ENCODE measurements at places on chromosomes 3 and 15.
A peak's percentile ranks its signal among the peaks of the same experiment; 100 is the strongest.

- no peak for DNase-seq
These were observed 1095.1 kb downstream of the IGSF11 start for GRCh38 chr3:117939425-117940027.

GRCh38 chr15:84955089-84955848, 26.4 kb upstream of the PDE8A start:
- peak; percentile 57 for DNase-seq

GRCh38 chr15:75801859-75802593, 41.2 kb upstream of the UBE2Q2 start:
- peak; percentile 23 for DNase-seq

GRCh38 chr15:83837945-83838571, 184.1 kb downstream of the ADAMTSL3 start:
- DNase-seq: peak; percentile 30

DNA sequence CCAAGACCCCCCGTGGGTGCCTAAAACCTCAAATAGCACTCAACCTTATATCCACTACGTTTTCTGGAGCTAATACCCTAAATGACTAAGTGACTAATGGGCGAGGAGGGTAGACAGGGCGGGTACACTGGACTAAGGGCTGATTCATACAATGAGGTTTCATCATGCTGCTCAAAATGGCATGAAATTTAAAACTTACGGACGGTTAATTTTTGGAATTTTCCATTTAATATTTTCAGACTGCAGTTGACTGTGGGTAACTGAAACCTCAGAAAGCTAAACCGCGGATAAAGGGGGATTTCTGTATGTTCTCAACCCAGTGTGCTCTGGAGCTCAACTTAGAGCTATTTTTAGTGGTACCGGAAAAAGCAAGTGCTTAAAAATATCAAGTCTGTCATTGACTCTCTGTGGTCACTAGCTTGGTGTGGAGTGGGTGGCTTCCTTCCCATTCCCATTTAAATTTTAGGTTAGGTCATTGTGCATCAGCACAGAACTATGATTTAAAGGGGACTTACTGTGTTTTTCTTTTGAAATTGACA, 72.9 kb downstream of the LRRC28 start:
- DNase-seq: peak; percentile 97

DNA sequence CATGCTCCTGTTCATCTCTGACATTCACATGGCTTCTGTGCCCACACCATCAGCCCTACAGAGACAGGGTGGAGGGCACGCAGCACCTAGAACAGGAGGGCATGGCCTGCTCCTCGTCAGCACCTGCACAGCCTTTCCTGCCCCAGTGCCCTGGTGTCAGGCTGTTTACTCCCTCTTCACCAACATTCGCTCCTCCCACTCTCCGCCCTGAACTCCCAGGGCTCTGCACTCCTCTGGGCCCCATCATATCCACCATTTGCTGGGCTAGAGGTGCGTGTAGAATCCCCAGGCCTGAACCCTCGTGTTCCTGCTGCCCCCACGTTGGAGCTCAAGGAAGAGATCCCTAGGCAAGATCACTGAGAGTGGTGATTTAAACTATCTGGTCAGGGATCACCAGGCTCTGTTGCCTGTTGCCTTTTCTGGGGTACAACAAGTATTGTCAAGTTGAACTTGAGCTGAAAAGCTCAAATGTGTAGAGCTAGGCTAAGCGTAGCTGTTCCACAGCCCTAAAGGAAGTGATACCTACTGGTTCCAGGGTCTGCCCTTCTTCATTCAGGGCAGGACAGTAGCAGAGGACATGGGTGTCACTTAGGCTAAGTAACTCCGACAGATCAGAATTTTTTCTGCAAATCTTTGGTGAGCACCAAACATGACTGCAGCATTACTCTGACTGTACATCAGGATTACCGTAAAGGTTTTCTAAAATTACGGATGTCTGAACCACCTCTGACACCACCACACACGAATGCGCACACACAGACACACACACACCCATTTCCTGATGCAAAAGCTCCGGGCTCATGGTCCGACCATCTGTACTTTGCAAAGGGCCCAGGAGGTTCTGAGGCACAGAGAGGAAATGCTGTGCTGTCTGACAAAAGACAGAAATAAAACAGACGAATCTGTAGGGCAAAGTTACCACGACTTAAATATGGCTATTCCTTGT, 43.7 kb upstream of the GNB5 start:
- no peak for DNase-seq

GRCh38 chr15:55993804-55994560, 570 bp upstream of the NEDD4 start:
- DNase-seq: peak; percentile 50

DNA sequence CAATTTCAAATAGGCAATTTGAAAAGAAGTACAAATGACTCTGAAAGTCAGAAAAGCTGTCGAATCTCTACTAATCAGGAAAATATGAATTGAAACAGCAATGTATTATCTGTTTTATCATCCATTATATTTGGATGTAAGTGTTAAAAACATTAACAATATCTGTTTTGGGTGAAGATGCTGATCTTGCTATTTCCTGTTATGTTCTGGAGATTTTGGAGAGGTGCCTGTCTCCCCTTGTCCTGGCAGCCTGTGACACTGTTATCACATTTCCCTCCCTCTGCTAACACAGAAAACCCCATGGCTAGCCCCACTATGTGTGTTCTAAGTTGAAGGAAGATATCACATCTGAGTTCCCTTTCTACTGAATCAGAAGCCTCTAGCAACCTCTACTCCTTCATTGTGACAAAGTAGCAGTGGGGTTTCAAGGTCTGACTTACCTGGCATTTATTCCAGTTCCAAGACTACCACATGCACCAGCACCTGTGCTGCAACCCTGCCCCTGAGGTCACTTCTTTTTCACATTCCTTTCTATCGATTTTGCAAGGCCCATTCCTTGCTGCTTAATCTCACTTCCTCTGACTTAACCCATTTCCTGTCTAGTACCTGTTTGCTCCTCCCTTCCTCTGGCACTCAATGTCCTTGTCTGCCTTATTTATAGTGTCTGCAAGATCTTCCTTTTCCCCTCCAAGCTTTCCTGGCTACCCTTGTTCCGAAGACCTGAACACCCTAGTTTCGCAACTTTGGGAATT, 95.5 kb upstream of the COL8A1 start:
- peak; percentile 53 for DNase-seq

GRCh38 chr3:8903191-8903590, 60.1 kb downstream of the RAD18 start:
- no peak for DNase-seq

- DNase-seq: peak; percentile 7
These were observed 1.5 kb downstream of the MEGF11 start for GRCh38 chr15:66251790-66252684.

DNA sequence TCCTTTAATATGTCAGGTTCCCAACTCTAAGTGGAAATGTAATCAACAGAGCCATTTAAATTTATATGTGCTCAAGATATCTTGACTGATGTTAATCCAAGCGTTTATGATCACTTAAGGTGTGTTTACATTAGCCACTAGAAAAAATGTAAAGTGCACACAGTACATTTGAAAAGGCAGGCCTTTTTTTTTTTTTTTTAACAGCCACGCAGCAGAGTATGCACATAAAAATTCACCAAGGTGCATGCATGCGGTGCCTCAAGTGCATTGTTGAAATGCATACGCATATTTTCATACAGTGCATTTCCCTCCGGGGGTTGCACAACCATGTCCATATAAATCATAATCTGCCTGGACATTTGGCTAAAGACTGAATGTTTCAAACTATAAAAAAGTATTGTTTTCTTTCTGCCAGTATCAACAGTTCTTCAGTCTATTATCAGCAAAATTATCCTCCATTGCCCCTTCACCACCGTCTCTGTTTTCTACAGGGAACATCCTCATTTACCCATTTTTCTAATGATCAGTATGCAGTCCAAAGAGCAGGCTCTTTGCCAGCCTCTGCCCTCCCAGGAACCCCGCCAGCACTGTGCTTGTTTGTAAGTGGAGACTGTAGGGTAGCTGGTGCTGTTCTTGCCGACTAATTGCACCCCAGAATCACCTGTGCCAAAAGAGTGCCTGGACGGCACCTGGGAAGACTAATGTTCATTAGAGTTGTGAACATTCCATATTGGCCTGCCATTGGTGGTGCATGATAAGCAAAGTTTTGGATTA, 611.2 kb upstream of the CFAP20DC start:
- DNase-seq: no peak

- no peak for DNase-seq
These were observed 12.9 kb upstream of the ULK3 start for GRCh38 chr15:74855857-74856256.

DNA sequence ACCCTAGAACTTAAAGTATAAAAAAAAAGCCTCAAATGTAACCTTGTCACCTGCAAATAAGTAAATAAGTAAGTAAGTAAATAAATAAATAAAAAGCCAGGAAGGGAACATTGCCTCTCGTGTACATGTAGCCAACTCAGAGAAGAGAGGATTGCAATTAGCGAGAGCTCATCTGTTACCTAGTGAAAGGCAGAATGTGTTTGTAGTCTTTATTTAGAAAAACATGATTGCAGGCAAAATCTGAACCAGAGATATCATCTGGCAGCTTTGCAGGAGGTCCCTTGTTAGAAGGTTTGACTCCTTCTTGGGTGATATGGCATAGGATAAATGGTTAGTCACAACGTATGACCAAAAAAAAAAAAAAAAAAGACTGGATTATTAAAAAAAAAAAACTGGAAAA, 71.6 kb upstream of the SYN2 start:
- no peak for DNase-seq

GRCh38 chr3:43465109-43465508, 156.7 kb downstream of the ANO10 start:
- peak; percentile 35 for DNase-seq

- DNase-seq: no peak
These were observed 466 bp downstream of the IQSEC1 start for GRCh38 chr3:13072600-13073325.

GRCh38 chr3:16092923-16093322, 81.6 kb upstream of the GALNT15 start:
- DNase-seq: no peak

- DNase-seq: no peak
These were observed 285.4 kb downstream of the ZBTB20 start for GRCh38 chr3:114861666-114862065.

- no peak for DNase-seq
These were observed 16.3 kb downstream of the CACNA2D2 start for GRCh38 chr3:50487181-50487580.

GRCh38 chr3:45848392-45848791, 6.5 kb upstream of the LZTFL1 start:
- no peak for DNase-seq

GRCh38 chr15:70559265-70560239, 203.8 kb downstream of the UACA start:
- peak; percentile 49 for DNase-seq

DNA sequence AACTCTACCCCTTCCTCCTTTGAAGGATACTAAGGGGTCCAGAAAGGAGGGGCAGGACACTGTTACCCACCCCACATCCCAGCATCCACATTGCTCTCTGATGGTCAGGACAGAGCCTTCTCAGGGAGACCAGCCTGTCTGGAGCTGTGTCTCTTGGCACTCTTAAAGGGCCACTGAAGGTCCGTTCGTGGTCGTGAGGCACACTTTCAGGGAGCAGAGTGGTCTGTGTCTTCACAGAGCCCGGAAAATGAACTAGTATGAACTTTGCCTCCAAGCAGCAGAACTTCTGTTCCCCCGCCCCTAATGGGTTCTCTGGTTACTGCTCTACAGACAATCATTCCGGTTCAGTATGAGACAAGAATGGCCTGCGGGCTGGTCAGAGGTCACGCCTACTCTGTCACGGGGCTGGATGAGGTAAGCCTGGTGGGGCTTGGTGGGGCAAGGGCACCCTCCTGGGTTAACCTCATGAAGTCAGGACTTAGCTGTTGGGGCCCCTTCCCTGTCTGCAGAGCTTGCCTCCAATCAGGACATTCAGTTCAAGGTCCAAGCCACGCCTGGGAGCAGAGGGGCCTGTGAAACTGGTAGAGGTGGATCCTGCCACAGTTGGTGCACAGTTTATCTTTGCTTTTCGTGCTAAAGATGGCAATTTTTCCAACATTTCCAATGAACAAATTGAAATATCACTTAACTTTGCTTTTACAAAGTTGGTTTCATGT, 33.2 kb downstream of the CAPN3 start:
- DNase-seq: peak; percentile 70

GRCh38 chr3:23761440-23761896, 44.3 kb upstream of the UBE2E1 start:
- peak; percentile 60 for DNase-seq

- DNase-seq: no peak
These were observed 61.9 kb downstream of the TRPM7 start for GRCh38 chr15:50624616-50625168.

DNA sequence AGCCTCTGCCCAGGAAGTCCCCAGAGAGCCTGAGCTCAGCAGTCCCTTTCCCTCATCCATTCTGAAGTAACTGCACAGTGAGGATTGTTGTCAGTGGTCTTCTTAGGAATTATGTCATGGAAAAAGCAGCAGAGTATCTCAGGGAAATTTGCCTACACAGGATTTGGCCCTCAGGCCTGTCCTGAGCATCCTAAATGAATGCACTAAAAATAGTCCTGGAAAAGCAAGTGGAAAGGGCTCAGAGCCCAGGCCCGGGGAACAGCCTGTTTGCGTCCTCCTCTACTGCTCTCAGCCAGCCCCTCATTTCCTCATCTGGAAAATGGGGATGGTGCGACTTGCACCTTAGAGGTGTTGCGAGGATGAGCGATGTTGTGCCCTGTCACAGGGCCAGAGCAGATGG, 21.6 kb downstream of the LYSMD4 start:
- no peak for DNase-seq

DNA sequence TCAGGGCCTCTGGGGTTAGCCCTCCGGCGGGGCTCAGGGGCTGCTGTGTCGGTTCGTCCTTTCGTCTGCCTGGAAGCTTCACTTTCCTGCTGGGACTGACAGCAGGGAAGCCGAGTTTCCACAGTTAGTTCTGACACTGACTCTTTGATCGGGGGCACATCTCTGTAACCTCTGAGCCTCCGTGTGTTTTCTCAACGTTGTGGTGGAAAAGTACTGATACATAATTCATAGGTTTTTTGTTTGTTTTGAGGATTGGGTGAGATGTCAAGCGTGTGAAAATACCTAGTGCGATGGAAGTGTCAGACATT, 481 bp downstream of the AP4E1 start:
- DNase-seq: peak; percentile 25

GRCh38 chr3:143326983-143327778, 207.6 kb downstream of the CHST2 start:
- DNase-seq: peak; percentile 33

- DNase-seq: no peak
These were observed 144.2 kb upstream of the ARHGEF26 start for GRCh38 chr3:153976891-153977554.

Measured in renal cortical epithelial cell (primary cell).